ENCODE measurements at places on chromosomes 4 and X. TPM values are rescaled to one million over a fixed set of nuclear protein-coding genes. Genes with fewer than 3 reads are reported as not detected.

The NKX3-2 gene
- 0.03 TPM for polyA plus RNA-seq

DNA sequence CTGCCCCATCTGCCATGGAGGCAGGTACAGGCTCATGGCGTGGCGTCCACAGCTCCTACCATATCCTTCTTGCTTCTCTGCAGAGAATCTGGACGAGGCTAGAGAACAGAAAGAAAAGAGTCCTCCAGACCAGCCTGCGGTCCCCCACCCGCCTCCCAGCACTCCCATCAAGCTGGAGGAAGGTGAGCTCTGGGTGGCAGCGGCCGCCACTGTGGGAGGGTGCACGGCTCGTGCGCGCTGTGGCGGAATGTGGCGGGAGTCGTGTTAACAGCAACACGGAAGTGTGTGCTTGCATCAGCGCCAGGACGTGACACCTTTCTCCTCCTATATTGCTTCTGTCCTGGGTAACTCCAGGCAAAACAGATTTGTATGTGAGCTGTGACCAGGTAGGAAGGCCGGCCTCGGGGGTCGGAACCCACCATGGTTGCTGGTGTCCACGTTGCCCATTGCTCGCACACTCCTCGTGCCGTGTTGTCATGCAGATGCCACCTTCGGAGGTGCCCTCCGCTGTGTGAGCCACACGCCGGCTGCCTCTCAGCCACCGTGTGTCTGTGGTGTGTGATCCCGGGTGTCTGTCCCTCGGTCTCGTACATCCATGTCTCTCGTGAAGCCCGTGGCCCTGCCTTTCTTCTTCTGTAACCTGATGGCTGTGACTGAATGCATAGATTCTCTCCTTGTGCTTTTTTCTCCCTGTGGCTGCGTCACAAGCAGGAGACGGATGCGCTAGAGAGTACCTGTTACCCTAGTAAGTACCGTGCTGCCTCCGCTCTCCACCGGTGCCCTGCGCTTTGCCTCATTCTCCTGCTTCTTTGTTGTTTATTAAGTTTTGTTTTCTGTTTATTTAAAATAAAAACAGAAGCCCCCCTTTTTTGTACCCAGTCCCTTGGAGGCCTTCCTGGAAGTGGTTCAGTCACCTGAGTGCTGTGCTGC, 37.0 kb downstream of the NOP14 start:
- no peak for DNase-seq

GRCh38 chr4:44446191-44446590, 2.4 kb downstream of the KCTD8 start:
- DNase-seq: no peak

DNA sequence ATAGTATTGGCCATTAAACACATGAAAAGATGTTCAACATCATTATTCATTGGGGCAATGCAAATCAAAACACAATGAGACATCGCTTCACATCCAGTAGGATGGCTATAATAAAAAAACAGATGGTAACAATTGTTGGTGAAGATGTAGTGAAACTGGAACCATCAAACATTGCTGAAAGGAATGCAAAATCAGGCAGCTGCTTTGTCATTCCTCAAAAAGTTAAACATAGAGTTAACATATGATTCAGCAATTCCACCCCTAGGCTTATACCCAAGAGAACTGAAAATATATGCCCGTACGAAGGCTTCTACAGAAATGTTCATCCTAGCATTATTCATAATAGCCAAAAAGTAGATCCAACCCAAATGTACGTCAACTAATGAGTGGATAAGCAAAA, 144.0 kb upstream of the NAP1L5 start:
- no peak for DNase-seq

GRCh38 chr4:48831532-48832030, 693 bp downstream of the OCIAD1 start:
- no peak for DNase-seq

GRCh38 chr4:27986476-27986875, 1125.8 kb downstream of the STIM2 start:
- DNase-seq: no peak

GRCh38 chr4:78481180-78481579, 70.4 kb upstream of the ANXA3 start:
- peak; percentile 75 for DNase-seq

DNA sequence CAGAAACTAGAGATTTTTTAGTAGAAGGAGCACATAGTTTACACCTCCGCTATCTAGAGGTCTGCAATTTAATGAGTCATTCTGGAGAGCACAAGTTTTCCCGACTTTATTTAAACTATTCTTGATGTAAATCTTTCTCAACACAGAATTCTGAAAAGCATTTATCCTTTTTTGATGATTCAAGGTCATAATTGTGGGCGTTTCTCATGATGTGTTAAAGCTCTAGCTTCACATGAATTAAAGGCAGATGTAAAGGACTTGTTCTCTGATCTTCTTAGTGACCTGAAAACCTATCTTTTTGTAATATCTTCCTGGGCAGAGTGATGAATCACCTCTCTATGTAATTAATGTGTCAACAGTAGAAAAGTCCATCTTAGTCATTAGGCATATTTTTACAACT, 128.8 kb downstream of the COMMD8 start:
- DNase-seq: peak; percentile 25

GRCh38 chrX:111837197-111837596, 38.8 kb upstream of the TRPC5OS start:
- no peak for DNase-seq

The GPR34 gene
- polyA plus RNA-seq: not detected

DNA sequence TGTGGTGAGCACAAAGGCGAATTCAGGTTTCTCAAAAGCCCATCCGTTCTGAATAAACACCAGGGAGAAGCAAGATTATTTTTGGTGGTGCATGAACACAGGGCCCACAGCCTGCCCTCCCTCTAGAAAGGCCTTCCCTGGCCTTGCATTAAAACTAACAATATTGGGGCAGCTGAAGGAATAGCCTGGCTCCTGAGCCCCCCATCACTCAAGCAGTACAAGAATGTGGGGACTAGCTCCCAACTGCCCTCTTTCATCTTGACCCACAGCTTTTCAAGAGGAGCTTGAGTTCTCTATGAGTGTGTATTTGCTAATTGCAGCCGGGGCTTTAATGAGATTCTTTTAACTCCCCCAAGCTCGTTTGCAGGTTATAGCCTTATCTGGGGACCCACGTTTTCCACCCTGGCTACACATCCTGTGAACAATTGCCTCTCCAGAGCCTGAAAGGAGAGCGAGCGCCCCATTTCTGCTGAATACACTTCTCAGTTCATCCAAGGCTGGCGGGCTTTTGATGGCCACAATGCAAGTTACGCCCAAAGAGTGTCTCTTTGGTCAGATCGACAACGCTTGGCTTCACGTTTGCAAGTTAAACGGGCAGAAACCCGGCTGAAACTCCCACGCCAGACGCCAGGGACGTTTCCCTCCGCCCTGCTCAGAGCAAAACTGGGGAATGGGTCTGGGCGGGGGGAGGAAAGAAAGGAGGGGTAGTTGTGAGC, 4.7 kb upstream of the GSX2 start:
- no peak for DNase-seq

The PAGE5 gene
- not detected for polyA plus RNA-seq

- peak; percentile 88 for DNase-seq
Observed at GRCh38 chr4:54525602-54526001, 132.2 kb upstream of the KIT start.

- no peak for DNase-seq
Observed at GRCh38 chr4:39555472-39555871, 28.2 kb upstream of the UGDH start.

- DNase-seq: no peak
Observed at GRCh38 chr4:71230271-71231128, 108.3 kb upstream of the SLC4A4 start.

The CENPVL1 gene
- not detected for polyA plus RNA-seq

DNA sequence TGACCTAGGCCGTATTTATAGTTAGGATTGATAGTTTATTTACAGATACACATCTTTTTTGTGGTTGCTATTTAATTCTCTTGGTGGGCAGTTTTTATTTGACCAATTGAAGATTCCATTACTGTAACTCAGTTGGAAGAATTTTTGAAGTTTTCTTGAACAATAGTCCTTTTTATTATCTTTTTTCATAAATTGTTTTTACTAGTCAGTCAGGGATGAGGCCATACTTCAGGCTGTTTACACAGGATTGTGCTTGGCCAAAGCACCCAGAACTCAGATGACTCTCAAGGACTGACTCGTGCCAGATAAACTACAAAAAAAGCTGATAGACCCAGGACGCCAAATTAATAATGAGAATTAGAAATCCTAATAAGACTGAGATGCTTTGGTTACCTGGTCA, 7.0 kb downstream of the HERC3 start:
- DNase-seq: peak; percentile 46

GRCh38 chr4:153233761-153234371, 29.6 kb downstream of the TRIM2 start:
- DNase-seq: peak; percentile 92

- no peak for DNase-seq
Observed at GRCh38 chr4:76712564-76712963, 185.4 kb downstream of the SOWAHB start.

The SAGE1 gene
- polyA plus RNA-seq: not detected

The STOX2 gene
- polyA plus RNA-seq: 1.8 TPM

DNA sequence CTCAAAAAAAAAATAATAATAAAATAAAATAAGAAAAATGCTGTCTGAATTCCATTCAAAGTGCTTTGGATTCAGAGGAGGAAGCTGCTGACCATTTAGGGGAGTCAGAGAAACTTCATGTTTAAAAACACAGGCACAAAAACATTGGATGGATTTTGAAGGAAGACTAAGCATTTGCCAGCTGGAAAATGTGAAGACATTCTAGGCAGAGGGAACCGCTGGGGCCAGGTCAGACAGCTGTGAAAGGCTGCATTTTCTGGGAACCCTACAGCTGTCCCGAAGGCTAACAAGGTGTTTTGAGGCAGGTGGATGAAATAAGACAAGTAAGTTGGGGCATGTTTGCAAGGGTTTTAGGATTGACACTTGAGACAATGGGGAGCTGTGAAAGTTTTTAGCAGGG, 38.6 kb downstream of the ING2 start:
- DNase-seq: no peak
